ENCODE measurements at places on chromosomes 7 and 10.

- no peak for DNase-seq
Measured at GRCh38 chr7:100933734-100934133, 15.6 kb upstream of the MUC3A start.

GRCh38 chr7:88689821-88690220, 69.7 kb upstream of the ZNF804B start:
- no peak for DNase-seq

- DNase-seq = no peak
Measured at GRCh38 chr10:13219685-13220670, 14.2 kb downstream of the UCMA start.

GRCh38 chr7:32574626-32575025, 79.3 kb downstream of the AVL9 start:
- no peak for DNase-seq

- no peak for DNase-seq
Measured at GRCh38 chr10:68474021-68474420, 2.2 kb upstream of the DNA2 start.

- DNase-seq = no peak
Measured at GRCh38 chr10:126439942-126440341, 51.7 kb upstream of the ADAM12 start.

GRCh38 chr7:150332852-150333635, 8.4 kb downstream of the RARRES2 start:
- DNase-seq = no peak

DNA sequence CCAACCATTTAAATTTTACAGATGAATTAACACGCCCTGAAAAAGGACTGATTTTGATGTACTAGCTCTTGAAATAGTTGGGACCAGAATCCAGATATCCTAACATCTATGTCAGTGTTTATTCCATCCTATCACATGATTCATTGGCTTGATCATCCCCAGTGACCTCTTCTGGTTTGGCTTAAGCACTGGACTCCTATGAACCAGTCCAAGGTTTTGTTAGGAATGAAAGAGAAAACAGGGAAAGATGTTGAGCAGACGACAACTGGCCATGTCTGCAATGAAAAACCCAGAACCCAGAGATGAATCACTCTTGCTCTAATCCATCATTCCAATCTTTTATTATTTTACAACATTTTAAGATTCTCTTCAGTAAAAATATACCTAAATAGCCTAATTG, 1080.9 kb downstream of the SORCS1 start:
- DNase-seq = no peak

DNA sequence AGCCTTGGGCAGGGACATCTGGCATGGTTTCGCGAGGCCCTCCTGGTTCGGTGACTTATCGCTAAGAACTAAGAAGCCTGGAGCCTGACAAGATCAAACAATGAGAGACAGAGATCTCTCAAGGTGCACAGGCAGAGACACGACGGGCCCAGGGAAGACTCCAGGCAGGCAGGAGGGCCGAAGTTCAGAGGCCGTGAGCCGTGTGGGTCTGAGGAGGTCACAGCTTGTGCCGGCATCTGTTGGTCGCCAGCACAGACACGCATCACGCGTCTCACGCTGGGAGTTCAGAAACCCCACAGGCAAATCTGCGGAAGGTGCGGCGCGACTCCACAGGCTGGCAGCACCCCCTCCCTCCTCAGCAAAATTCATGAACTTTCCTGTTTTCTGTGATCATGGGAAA, 314.0 kb downstream of the DNAJB6 start:
- DNase-seq = no peak

DNA sequence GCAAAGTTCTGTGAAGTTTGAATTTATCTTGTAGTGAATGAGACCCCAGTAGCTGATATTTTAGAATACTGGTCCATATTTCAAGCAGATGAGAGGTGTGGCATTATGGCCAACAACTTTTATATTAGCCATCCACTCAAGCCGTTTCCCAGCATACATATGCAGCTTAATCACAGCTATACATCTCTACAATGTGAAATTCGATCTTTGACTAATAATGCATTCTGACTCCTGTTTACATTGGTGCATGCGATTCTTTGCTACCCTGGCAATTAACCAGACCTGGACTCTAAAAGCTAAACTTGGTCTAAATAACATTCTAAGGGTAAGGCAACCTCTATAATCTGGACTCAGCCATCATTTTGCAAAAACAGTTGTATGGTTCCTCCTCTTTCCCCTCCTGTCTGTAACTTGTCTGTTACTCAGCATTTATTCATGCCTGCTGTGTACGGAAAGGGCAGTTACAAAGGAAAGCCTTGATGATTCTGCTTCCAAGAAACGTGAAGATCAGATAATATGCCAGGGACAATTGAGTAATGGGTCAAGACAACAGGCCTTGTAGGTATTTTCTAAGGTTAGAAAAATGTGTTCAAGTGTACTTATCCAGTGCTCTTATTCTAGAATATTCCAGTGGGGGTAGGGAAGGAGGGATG, 50.6 kb downstream of the PNLIPRP2 start:
- DNase-seq = no peak

GRCh38 chr7:36506820-36507219, 117.2 kb downstream of the ANLN start:
- no peak for DNase-seq

DNA sequence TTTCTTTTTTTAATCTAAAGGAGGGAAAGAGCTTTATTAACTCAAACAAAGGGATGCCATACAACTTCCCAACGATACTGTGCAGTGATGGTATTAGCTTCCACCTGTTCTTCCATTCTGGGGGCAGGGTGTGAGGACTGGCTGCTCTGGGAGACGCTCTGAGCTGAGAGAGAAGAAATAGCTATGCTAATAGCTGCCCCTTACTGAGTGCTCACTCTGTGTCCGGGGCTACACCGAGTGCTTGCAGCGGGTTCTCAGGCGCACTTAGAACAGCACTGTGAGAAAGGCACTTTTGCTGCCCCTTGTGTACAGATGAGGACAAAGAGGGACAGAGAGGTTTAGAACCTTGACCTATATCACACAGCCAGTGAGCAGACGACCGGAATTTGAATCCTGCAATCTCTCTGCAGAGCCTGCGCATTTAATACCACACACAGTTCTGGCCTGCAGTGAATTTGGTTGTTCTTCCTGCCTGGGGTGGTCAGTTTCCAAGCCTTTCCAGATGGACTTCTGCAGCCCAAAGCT, 142.2 kb downstream of the PLPP4 start:
- DNase-seq = no peak

- DNase-seq = no peak
Measured at GRCh38 chr7:103636153-103636552, 190.1 kb upstream of the SLC26A5 start.
